Activated CD4-positive, alpha-beta T cell treated with anti-CD3 and anti-CD28 coated beads, Interleukin-2, amount 50 U/mL, for 4 hours (primary cell): ENCODE measurements at places on chromosomes 2 and 18.

DNA sequence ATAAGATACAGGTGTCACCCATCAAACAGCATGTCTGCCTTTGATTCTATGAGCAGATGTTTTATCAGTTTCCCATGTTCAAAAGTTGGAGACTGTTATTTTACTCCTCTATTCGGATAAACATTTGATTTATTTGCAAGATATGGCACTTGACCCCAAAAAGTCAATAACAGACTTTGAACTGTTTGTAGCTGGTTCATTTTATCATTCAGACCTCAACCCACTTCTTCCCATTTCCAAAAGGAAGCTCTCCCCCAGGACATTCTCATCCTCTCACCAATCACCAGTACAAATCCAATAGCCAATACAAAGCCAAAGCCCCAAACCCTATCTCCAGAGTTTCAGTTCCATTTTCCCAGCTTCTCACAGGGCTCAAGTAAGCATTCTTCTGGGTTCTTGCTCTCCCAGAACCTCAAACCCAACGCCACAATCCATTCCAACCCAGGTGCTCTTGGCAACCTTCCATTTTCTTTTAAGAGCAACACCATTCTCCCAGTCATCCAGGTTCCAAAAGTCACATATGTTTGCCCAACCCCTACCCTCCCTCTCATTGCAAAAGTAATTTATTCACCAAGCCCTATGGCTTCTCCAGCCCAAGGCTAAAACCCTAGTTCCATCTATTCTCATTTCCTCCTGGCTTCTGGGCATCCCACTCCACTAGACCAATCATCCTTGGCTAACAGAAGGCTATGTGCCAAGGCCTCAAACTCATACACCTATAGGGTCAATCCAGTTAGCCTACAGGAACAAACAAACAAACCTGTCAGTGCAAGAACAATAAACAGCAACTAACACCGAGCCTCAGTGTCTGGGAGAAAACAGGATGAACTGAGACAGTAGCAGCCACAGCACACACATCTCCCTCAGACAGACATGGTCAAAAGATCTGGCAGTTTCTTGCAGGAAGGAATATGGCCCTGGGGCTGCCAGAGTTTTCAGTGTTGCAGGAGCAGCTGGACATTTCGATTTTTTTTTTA, 9.2 kb downstream of the ACVR1 start:
- DNase-seq: no peak

DNA sequence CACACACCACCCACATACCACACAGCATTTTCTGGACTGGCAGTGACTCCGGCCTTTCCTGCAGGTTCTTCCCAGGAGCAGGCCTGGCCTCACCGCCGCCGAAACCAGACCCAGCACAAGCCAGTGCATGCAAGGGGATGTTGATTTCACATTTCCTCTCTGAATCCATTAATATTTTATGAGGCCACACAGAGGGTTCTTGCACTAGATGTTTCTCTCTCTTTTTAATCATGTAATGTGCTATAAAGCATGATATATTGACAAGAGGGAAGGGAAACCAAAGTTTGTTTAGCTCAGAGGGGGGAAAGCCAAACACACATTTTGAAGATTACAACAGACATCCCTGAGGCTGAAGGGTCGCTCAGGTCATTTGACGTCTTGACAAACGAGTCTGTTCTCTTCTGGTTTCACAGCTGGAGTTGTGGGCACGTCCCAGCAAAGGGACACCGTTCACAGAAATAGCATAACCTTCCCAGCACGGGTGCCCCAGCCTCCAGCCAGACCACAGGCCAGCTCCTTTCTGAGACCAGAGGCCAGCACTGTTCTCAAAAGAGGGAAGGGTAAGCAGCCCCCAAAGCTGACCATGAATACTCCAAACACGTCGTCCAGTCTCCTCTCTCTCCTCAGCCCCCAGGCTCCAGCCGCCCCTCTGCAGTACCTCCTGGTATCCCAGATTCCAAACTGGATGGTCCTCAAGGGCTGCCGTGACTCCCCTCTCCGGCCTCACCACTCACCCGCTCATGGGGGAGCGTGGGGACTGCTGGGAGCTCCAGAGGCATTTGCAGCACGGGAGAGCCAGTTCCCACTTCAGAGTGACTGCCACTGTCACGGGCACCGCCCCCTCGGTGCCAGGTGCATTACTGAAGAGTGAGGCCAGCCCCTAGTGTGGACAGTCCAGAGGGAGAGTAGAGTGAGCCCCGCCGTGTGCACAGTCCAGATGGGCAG, 340.3 kb upstream of the SALL3 start:
- no peak for DNase-seq

DNA sequence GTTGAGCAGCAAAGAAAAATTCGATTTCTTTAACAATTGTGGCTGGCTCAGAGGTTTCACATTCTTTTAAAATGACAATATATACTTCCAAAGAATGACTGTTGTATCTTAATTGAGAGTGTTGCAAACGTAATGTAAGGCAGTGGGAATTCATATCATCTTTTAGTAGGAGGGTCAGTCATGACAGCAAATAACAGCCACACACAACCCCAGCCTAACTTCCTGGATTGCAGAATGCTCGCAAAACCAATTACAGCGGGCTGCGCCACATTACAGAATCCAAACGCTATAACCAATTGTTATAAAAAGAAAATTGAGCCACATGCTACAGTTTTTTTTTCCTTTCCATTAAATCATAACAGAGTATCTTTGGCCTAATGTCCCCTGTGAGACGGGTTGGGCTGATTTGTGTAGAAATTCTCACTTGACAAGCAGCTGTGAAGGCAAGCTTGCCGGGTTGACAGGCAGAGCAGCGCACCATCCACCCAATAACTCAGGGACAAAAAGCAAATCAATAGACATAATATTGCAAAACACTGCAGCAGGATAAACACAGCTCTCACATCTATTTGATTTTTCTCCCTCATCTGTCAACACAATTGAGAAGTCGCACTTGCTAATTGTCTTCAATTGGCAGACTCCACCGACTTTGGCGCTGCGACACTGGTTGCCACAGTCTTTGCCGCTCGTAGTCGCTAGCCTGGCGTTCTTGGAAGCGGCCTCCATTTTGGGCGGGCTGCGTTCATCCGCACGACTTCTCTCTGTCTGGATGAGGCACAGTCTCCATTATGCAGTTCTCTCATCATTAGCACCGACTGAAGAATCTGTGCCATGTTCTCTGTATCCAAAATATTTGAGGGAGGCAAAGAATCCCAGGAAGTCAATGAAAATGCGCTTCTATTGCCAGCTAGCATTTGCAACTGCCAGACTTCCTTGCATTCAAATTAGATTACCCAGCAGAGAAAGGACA, 95.0 kb upstream of the CCDC68 start:
- no peak for DNase-seq

- DNase-seq: no peak
Measured at GRCh38 chr2:36892805-36893204, 73.5 kb downstream of the STRN start.

DNA sequence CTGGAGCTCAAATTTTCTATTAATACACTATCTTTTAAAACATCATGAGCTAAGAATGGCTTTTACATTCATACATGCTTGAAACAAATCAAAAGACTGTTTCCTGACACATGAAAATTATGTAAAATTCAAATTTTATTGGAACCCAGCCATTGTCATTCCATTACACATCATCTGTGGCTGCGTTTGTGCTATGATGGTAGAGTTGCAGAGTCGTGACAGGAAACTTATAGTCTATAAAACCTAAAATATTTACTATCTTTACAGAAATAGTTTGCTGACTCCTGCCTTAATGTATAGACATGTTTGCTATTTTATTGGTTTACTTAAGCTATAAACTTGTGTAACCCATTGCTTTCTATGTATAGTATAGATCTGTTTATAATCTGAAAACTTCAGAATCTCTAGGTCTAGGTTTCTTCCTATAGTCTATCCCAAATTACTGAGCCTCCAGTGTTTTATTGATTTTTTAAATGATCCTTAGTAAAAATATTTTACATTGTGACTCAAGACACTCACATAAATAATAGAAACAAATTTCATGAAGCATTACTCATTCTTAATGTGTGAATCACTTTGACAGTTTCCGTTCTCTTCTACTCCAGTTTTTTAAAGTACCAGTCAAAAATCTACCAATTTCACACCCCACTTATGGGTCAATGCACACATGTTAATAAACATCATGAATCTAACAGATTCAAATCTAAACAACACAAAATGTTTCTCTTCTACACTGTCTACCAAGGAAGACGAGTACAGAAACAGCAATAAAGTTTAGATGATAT, 26.4 kb upstream of the MRPL19 start:
- DNase-seq: no peak

- DNase-seq: no peak
Measured at GRCh38 chr18:59516356-59517155, 157.5 kb upstream of the LMAN1 start.

GRCh38 chr2:25639696-25640095, 33.7 kb downstream of the DTNB start:
- no peak for DNase-seq

DNA sequence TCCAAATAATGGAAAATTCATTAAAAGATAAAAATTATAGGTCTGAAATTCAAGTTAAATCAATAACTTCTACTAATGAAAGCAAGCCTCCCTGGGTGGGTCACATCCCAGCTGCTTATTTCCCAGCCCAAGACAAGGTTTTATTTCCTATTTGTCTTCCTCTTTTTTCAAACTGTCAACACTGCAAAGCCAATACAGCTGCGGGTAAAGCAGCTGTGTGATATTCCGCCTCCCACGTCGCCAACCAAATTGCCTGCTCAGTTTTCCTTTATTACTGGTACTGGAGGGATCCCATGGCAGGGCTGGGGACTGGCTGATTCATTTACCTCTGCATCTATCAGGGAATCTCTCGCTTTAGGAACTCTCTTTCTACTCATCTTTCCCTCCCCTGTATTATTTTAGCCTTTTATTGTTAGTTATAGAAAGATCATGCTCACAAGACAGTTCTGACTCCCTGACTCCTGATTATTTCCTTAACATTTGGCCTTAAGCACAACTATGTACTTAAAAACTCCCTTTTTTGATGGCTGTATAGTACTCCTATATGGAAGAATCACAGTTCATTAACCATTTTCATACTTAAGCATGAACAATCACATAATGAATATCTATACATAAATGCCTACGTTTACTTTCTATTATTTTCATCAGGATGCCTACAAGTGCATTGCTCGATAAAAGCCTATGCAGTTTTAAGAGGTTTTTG, 253.1 kb downstream of the CDCA7 start:
- DNase-seq: no peak
